Nucleus accumbens (tissue), 56 donors: ENCODE measurements at places on chromosomes 3 and 15.
A peak's percentile ranks its signal among the peaks of the same experiment; 100 is the strongest.

DNA sequence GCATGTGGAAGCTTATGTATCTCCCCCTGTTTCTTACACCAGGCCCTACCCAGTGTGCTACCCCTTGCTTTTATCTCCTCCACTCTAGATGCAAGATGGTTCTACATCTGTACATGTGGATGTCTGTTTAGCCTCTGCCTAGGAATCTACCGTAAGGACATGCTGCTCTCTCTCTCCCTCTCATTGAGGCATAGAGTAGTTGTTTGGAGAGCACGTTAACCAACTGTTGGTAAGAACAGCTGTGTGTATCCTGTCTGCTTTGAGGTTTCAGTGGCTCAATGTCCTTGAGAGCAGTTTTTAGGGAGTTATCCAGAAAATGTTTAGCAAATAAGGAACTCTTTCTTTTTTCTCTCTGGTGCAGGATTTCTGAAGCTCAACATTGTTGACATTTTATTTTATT lies 152.8 kb downstream of the DNAJB8 start:
- no peak for DNase-seq

- no peak for DNase-seq
Measured at GRCh38 chr3:30604558-30604957, 1.8 kb upstream of the TGFBR2 start.

- DNase-seq, result no peak
Measured at GRCh38 chr3:111692593-111693552, 97.7 kb upstream of the ZBED2 start.

DNA sequence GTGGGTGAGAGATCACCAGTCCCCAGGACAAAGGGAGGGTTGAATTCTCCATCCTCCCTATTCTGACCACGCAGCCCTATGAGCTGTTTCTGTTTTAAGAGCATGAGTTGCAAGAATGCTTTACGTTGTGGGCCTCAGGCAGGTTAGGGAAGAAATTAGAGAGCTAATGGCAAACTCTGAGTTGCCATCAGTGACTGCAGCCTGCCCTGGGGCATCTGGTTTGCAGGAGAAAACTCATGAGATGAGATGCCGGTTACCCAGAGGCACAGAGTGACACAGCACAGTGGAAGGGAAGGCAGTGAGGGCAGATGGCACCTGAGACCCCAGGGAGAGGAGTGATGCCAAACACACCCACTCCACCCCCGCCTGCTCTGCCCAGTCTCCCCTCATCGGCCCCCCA lies 265.3 kb downstream of the CD47 start:
- DNase-seq, result no peak

DNA sequence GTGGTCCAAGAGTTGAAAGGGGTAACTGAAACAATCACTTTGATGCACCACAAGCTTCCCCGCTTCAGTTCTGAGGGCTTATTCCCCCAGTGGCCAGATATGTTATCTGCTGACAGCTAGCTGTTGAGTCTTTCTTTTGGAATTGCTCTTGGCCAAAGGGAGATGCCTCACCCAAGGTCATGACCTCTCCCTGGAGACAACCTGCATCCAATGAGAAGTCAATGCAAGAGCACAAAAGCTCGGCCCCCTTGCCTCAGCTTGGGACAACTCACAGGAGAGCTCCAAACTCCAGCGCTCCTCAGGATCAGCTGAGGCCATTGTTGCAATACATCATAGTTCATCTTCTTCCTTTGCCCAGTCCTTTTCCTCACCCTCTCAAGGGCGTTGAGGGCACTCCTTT lies 31.0 kb upstream of the THBS1 start:
- DNase-seq, result no peak

DNA sequence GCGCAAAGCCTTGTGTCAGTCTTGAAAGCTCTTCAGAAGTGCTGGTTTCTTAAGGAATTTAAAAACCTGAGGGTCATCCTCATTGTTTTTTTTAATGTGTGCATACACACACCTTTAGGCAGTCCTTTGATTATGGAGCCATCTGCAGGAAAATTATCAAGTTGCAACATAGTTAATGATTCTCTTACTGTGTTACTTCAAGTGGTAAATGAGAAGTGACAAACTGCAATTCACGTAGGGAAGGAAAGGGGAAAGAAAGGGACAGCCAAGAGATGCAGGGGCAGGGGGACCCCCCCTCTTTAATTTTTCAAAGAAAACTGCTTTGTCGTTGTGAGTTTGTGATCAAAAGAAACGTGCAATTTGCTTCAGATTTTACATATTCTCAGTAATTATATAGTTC lies 162.4 kb upstream of the CGNL1 start:
- DNase-seq, result no peak

DNA sequence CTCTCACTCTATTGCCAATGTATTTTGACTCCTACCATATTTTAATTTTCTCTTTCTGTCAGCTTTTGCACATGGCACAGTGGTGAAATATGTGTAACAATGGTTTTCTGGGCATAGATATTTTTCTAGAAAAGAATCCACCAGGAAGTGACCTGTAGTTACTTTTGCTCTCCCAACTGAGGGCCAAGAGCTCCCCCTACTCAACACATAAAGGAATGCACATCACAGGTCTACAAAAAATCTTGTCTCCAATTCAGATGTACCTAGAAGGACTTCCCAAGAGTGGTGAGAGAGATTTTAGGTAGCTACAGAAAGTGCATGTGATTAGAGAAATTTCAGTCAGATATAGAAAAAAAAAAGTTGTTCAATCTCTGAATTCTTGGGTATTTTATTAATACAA lies 15.6 kb downstream of the CPA3 start:
- no peak for DNase-seq

GRCh38 chr3:31531452-31531991 lies 1.2 kb upstream of the STT3B start:
- DNase-seq, result no peak

GRCh38 chr3:42900226-42901072 lies 5.5 kb upstream of the ZNF662 start:
- peak; percentile 33 for DNase-seq

GRCh38 chr15:41291065-41291631 lies 41.2 kb downstream of the OIP5 start:
- no peak for DNase-seq

DNA sequence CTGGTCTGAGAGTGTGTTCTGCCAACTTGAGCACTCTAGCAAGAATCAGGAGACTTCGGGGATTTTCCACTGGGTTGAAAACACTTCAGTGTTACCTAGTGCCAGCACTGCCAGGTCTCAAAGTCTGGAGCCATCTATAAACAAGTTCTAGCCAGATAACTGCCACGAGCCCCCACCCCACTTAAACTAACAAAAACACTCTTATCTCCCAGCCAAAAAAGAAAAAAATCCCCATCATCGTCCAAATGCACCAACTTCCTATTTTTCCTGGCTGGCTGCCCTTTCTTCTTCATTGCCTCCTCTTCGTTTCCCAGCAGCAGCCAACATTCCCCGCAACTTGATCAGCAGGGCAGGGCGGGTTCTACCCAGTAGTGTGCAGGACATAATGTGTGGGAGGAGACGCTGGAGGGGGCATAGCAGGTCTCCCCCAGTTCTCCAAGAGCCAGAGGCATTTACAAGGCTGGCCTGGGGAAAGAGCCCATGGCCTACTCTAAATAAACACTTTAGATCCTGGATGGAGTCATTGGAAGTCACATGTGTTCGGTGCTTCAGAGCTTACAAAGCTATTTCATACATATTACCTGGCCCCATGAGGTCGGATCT lies 29.5 kb downstream of the C2CD4B start:
- no peak for DNase-seq

- DNase-seq, result no peak
Measured at GRCh38 chr15:89352476-89352875, 17.9 kb upstream of the POLG start.

DNA sequence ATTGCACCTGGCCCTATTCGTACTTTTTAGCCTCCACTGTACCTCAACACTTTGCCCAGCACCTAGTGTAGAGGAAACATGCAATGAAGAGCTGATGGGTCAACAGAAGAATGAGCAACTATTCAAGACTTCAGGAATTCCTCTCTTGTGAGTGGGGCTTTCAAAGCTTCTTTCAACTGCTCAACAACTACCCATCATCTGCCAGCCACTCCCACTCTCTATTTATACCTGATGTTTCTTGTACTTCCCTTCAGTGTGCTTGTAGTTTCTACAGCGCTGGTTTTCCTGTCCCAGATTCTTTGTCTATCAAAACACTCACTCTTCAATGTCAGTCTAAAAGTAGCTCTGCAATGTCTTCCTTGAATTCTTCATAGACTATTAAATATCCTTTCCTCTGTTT lies 168.3 kb upstream of the LPP start:
- no peak for DNase-seq

DNA sequence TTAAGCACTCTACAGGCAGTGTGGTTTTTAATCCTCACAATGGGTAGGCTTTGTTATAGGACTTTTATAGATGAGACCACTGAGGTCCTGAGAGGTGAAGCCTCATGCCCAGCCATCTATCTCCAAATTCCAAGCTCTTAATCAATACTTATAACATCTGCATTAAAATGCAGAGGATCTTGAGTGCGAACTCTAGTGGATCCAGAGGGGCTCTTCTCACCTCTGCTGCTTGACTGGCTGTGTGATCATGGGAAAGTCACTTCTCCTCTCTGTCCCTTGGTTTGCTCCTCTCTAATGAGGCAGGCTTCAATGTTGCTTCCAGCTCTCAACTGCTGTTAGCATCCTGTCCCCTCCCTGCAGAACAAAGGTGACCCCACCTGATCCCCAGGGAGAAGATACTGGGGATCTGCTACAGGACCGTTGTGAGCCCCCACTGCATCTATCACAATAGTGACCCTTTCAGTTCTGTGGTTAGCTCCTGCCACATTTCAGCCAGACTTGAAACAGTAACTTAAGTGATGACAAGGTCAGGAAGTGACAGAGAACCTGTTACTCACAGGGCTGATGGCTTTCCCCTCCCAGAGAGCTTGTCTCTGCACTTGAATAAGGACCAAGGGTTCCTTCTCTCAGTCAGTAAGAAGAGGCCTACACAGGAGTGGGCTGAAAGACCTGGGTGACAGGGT lies 1.3 kb downstream of the SLC27A2 start:
- DNase-seq, result no peak

GRCh38 chr3:99429502-99429901 lies 208.9 kb upstream of the COL8A1 start:
- no peak for DNase-seq

GRCh38 chr3:94616833-94617232 lies 554.0 kb downstream of the NSUN3 start:
- no peak for DNase-seq

- no peak for DNase-seq
Measured at GRCh38 chr15:64216196-64216595, 53.4 kb upstream of the PPIB start.
